ENCODE measurements at places on chromosomes 5 and 9.

GRCh38 chr5:181221792-181222629 is 1.1 kb upstream of the TRIM41 start:
- peak; percentile 89 for DNase-seq

DNA sequence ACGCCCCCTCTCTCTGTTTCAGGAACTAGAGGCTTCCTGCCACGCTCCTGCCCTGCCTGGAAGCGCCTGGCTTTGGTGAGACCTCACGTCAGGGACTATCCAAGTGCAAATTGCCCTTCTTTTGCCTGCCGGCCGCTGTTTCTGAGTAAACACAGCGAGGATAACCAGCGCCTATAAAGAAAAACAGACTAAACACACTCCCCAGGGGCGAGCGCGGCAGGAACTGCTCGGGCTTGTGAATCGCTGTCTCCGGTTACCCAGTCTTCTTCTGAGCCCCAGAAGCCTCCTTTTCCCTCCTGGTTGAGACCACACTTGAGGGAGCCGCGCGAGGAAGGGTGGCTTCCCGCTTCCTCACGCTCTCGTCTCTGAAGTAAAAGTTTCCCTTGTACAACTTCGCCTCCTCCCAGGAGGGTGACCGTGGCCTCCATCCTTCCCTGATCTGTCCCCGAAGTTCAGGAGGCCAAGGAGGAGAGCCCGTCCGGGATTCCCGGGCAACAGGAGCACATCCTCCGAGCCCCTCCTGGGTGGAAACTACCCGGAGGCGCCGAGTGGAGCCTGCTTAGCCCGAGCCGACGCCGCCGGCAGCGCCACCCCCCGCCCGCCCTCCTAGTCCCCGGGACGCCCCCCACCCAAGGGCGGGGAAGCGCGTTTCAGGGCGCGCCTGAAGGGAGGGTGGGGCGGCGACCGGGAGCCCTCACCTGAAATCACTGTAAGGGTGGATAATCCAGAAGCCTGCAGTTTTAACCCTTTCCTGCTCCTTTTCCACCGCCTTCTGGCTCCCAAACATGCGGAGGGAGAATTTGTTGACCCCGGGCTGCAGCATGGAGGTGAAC is 993 bp downstream of the HCN1 start:
- no peak for DNase-seq

GRCh38 chr5:127326431-127326830 is 35.8 kb downstream of the MEGF10 start:
- DNase-seq = no peak

DNA sequence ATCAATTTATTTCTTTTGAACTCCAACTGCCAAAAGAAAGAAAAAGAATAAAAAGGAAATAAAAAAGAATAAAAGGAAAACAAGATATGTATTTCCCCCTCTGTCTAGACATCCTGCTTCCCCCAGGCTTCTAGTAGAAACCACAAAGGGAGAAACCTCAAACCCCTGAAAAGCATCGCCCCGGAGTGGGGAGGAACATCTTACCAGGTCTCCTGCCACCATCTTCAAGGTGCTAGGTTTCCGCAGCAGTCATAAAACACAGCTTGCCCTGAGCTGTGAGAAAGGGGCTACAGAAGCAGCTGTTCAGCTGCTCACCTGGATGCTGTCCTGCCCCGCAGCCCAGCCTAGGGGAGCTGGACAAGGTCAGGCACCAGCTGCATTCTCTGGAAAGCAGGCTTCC is 487.7 kb downstream of the GADD45G start:
- DNase-seq = no peak
